Breast epithelium (tissue), 4 donors: ENCODE measurements at places on chromosomes 13 and 19. TPM values are rescaled to one million over a fixed set of nuclear protein-coding genes. Genes with fewer than 3 reads are reported as not detected.

DCLK1 gene
- 21.2 TPM for total RNA-seq

SOX21 gene
- not detected for total RNA-seq

NLRP4 gene
- not detected for total RNA-seq

DNA sequence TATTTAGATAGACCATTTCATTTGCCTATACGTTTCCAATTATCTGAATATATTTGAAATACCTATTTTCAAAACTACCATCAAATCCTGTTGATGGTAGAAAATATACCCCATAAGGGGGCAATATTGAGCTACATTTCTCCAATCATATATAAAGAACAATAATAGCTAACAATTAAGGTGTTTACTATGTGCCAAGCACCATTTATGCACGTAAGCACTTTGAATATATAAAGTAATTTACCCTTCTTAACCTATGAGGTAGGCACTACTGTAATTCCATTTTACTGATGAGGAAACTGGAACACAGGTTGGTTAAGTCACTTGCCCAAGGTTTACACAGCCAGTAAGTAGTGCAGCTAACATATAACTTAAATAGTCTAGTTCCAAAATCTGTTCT, 79.2 kb downstream of the UBL3 start:
- DNase-seq, result no peak

ANGPTL8 gene
- not detected for total RNA-seq

DNA sequence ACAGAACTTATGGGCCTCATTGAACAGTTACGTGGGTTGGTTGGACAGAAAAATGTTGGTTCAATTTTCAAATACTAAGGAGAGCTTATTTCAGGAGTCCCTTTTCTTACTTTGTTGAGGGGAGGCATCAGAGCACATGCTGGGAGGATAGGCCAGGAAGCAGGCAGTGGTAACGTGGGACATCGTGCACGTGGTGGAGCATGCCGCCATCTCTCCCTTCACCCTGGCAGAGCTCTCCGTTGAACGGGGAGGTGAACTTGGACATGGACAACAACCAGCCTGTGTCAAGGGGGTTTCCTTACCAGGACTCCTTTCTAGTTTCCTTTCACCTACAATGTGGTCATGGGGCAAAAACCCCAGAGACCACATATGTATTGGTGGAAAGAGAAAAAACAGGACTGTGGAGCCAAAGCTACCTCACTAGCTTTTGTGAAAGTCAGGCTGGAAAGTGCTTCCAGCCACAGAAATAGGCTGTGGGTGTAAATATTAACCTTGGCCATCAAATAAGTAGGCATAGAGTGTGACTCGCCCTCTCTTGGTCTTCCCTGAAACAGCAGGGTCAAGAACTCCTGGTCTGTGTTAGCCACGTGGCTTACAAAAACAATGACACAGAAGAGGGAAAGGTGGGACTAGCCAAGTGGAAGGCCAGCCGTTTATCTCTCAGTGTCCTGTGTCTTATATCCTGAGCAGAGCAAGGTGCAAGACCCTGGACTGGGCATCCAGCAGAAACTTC, 14.4 kb downstream of the MICOS13 start:
- DNase-seq, result no peak

- no peak for DNase-seq
Observed at GRCh38 chr19:8332976-8333766, 9.9 kb downstream of the KANK3 start.

DNA sequence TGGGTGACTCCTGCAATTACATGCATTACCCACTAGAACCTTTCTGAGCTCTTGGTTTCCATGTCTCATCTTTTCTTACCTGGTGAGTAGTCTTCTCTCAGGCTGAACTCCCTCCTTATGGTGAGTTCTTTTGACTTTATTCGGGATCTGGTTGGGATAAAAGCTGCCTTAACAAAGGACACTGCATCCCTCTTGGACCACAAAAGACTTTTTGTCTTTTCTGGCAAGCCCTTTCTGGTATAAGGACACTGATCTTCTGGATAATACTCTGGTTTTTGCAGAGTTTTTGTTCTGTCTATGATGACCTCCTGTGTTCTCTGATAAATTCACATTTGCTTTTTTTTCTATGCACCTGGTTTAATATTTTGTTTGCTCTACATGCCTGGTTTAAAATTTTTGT, 66.7 kb downstream of the SLITRK1 start:
- DNase-seq, result no peak

DNA sequence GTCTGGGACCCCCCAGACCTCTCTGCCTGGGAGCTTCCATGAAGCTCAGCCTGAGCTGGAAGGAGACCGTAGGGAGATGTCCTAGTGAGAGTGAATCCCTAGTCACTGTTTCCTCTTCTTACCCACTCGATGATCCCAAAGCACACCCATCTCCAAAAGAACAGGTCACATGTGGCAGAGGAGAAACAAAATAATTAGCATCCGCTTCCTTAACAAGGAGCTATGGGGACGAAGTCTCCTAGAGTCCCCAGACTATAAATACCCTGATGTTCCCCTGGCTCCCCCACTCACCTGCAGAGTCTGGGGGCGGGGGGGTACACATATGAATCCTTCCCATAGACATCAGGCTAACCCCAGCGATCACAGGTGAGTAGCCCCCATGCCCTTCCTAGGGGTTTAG, at the start of gene OR1I1:
TSS of gene OR1I1 (plus strand) at position 301 of the 400 bp plus-strand sequence. CDS start 4,855 bp downstream, outside the sequence.
- DNase-seq, result no peak
